ENCODE measurements at places on chromosomes 1 and 21.

- no peak for DNase-seq
These were observed 193.3 kb upstream of the SNX7 start for GRCh38 chr1:98468111-98468717.

- DNase-seq = no peak
These were observed 20.8 kb upstream of the SLC35F3 start for GRCh38 chr1:233883671-233884070.

- DNase-seq = no peak
These were observed 60.4 kb downstream of the UBE2U start for GRCh38 chr1:64263856-64264255.

- DNase-seq = no peak
These were observed 777.5 kb upstream of the ADGRL2 start for GRCh38 chr1:81023187-81023724.

- DNase-seq = no peak
These were observed 103.2 kb downstream of the EBNA1BP2 start for GRCh38 chr1:43068911-43069310.

DNA sequence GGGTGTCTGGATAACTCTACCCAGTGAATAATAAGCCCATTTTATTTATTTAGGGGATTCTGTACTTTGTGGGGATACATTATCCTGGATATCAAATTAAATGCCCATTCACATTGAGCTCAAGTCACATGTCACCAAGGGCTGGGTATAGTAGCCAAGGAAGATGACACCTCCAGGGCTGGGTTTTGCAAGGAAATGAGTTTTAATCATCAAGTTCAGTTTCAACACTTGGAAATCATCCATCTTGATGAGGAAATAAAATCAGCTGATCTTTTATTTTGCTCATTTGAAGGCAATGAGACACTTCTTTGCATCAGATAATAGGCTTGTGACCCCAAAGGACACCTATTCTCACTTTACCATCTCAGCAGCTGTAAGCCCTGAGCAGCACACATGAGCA, 80.0 kb upstream of the TNR start:
- no peak for DNase-seq

- DNase-seq = peak; percentile 21
These were observed 53.1 kb downstream of the S100B start for GRCh38 chr21:46551636-46552241.

GRCh38 chr1:151165281-151165737, 393 bp downstream of the LYSMD1 start:
- DNase-seq = no peak

GRCh38 chr1:40977716-40978115, 1.8 kb upstream of the CTPS1 start:
- DNase-seq = no peak

- DNase-seq = no peak
These were observed 16.2 kb upstream of the MYBPHL start for GRCh38 chr1:109322974-109323373.

- DNase-seq = no peak
These were observed 56.2 kb downstream of the LGR6 start for GRCh38 chr1:202249846-202250245.

DNA sequence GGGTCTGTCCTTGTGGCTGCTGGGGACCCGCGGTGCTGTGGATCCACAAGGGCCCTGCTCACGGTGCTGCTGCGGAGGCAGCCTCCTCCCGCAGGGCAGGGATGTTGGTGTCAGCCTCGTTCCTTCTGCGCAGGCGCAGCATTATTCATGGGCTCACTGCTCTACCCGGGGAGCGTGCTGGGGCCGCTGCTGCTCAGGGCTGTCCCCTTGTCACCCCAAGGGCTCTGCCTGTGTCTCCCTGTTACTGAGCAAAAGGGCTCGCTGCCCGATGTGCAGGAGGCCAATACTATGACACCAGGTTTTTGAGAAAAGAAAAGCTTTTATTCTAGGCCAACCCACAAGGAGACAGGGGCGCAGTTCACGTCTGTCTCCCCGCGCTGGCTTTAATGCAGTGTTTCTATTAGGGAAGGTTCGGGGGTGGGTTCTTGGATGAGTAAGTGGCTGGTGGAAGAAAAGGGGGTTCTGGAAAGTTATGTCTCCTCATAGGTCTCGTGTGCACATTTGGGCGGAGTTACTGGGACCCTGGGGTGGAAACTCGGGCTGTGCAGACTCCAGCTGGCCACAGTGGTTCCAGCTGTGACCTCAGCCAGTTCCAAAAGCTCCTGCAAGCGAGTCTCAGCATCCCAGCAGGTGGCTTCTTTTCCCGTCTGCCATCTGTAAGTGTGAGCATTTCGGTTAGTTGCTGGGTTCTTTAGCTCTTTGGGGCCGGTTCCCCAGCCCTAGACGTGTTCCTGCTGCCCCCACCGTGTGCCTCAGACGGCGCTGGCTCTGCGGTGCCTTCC, 40.8 kb upstream of the LRRC3 start:
- DNase-seq = no peak

DNA sequence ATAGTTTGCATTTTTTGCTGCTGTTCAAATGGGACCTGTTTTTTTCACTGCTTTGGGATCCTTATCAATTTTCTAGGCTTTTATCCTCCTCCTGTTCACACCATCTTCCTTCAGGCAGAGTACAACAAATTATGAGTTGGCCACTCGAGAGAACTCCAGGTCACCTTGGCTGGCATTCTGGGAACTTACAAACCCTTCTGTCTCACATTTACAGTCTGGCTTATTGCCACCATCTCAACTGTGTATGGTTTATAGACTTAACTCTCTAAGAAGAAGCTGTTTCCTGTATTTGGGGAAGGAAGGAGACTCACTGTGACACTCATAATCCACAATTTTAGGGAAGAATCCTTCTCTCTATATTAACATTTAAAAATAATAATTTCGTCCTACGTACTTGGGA, 5.4 kb upstream of the ZNF691 start:
- DNase-seq = no peak

- no peak for DNase-seq
These were observed 129.0 kb downstream of the DMRTB1 start for GRCh38 chr1:53588053-53588779.

GRCh38 chr1:41539418-41539805, 54.9 kb upstream of the EDN2 start:
- no peak for DNase-seq

GRCh38 chr1:181172082-181172481, 83.6 kb downstream of the IER5 start:
- DNase-seq = no peak

DNA sequence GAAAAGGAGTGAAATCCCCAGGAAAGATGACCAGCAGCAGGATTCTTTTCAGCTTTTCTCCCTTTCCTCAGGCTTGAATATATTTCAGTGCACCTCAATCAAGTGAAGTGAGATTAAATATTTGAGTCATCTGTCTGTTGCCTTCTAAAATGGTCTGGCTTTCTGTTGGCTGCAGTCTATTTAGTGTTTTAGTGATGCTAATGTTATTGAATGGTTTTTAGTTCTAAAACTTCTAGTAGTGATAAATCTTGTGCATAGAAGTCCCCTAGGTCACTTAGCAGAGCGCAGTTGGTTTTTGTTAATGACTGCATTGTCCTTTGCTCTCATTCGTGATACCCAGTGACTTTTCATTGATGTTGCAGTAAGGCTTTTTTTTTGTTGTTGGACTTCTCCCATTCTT, 53.5 kb downstream of the ITSN1 start:
- no peak for DNase-seq

- DNase-seq = peak; percentile 43
These were observed 263.4 kb downstream of the PLA2G4A start for GRCh38 chr1:187092104-187092503.

DNA sequence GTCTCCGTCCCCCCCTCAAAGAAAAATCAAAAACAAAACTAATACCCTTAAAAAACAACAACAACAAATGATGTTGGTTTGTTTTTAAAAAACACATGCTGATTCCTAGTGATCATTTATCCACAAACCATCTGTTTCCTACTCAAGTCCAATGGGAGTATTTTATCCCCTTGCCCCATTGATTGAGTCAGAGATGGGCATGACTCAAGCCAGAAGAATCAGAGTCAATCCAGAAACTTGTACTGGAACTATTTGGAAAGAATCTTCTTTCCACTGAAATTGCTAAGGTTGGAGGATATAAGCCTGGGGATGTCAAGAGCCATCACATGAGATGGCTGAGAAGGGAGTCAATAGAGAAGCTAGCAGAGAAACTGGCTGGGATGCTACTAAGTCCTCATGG, 176.4 kb downstream of the MIS18A start:
- DNase-seq = no peak

- DNase-seq = no peak
These were observed 1.4 kb downstream of the DUSP10 start for GRCh38 chr1:221740369-221740992.

GRCh38 chr1:66248746-66249145, 285.2 kb upstream of the SGIP1 start:
- no peak for DNase-seq

- DNase-seq = no peak
These were observed 8.6 kb upstream of the TACSTD2 start for GRCh38 chr1:58585581-58586151.

DNA sequence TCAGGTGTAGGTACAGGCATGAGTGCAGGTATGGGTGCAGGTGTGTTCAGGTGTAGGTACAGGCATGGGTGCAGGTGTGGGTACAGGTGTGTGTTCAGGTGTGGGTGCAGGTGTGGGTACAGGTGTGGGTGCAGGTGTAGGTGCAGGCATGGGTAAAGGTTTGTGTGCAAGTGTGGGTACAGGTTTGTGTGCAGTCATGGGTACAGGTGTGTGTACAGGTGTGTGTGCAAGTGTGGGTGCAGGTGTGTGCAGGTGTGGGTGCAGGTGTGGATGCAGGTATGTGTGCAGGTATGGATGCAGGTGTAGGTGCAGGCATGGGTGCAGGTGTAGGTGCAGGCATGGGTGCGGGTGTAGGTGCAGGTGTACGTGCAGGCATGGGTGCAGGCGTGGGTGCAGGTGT, 79.4 kb upstream of the ACTL8 start:
- no peak for DNase-seq

DNA sequence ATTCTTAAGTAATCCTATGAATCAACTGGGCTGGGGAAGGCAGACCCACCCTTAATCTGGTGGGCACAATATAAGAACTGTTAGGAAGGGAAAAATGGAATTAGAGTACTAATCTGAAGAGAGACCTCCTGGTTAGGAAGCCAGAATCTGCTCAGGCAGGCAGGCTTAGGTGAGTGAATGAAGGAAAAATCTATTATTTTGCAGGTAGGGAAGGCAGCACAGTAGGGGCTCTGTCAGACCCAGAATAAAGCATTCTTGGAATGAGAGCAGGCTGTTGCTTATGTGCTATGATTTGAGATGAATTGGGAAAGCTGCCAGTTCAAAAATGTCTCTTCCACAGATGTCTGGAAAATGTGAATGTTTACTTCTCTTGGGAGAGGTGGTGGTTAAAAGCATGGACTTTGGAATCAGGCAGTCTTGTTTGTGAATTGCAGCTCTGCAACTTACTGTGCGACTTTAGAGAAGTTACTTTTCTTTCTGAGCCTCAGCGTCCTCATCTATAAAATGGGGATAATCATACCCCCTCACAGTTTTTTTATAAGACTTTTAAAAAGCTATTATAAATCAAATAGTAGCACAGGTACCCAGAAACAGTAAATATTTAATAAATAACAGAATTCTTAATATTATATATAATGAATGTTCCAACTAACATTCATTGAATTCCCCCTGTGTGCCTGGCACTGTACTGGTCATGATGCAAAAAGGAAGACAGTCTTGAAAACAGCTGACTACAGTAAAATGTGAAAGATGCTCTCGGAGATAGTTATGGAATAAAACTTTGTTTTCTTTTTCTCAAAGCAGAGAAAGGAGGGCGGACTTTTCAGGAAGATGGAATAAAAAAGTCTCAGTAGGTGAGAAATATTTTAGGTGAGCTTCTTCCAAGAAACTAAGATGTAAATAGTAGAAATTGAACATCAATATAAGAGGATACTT, 15.3 kb upstream of the ZNF644 start:
- DNase-seq = no peak

DNA sequence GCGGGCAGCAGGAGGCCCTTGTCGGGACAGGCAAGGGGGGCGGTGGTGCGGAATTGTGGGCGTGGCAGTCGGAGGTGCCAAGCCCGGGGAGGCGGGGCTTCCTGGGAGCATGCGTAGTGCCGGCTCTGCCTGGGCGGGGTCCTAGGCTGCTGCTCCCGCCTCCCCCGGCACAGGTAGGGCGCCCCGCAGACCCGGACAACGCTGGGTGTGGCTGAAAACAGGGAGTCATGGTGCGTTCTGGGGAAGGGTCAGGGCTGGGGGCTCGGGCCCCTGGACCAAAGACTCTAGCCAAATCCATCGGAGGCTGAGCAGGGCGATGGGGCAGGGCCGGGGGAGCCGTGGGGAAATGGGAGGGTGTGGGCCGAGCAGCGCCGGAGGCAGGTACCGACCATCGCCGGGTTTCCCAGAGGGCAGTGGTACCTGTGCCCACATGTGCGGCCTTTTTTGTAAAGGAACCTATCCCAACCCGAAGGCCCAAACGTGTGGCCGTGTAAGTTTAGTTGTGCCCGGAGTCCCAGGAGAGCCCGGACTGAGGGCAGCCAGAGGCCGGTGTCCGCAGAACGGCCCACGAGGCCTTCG, 231.9 kb downstream of the SDCCAG8 start:
- DNase-seq = no peak

DNA sequence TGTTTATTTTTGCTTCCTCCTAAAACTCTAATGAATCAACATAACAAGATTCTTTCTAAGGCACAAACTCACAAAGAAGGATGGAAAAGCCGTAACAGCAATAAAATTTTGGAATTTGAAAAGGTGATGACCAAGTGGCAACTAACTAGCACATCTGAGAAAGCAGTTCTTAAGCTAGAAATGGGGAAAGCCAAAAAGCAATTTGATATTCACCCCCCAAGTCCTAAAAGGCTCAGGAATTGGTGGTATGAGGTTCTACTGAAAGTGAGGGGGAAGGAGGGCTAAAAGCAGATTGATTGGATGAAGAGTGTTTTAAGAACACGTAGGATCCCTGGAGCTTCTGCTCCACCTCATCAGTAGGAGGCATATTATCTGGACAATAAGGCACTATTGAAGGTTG, 43.4 kb upstream of the FBXO28 start:
- DNase-seq = no peak

DNA sequence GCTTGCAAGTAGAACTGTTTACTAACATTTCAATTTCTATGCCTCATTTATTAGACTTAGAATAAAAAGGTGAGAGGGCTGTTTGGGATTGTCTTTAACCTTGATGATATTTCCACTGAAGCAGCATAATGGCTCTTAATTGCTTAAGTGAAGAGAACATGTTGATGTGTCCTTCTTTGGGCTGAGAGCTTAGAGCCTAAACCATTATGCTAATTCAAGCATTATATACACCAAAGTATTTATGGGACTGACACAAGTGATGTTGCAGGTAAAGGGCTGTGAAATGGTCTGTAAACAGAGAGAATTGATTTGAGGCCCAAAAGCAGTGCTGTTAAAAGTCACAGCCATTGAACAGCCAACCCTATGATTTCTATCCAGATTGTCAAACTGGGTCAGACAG, 113.9 kb downstream of the ATG4C start:
- DNase-seq = no peak

GRCh38 chr1:172394141-172394751, 26.2 kb upstream of the C1orf105 start:
- peak; percentile 86 for DNase-seq

- DNase-seq = no peak
These were observed 66.0 kb upstream of the EFHD2 start for GRCh38 chr1:15343729-15344128.

DNA sequence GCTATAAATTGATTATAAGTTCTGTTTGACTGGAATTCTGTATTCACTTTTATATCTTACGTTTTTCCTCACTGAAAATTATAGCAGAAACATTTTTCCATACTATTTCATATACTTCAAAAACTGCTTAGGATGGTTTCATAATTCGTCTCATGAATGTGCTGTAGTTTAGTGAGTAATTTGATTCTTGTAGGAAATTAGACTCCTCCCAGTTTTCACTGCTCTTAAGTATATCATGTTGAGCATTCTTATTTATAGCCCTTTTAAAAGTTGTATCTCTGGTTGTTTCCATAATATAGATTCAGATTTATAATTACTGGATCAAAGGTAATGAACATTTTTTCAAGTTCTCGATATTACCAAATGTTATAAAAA, 250.6 kb downstream of the FMN2 start:
- DNase-seq = no peak
